ENCODE measurements at places on chromosomes 13 and 19.

- no peak for DNase-seq
These were observed 4.7 kb downstream of the PTBP1 start for GRCh38 chr19:801861-802497.

DNA sequence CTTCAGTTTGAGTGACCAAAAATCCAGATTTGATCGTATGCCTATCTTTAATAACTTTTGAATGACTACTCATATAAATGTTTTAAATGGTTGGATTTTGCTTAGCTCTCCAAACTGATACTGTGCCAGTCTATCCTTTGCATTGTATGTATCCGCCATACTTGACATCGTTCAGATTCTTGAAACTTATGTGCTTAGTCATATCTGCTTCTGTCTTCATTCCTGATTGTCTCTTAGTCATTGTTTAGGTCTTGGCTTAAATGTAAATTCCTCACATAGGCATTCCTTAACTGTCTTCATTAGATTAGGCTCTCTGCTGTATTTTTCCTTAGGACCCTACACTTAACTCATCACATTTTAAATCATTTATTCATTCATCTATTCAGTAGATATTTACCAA, 126.0 kb downstream of the PCCA start:
- DNase-seq, result no peak

GRCh38 chr19:35224681-35225571, 3.6 kb downstream of the FAM187B start:
- DNase-seq, result no peak

GRCh38 chr13:36428086-36428485, 4.2 kb upstream of the CCNA1 start:
- no peak for DNase-seq

DNA sequence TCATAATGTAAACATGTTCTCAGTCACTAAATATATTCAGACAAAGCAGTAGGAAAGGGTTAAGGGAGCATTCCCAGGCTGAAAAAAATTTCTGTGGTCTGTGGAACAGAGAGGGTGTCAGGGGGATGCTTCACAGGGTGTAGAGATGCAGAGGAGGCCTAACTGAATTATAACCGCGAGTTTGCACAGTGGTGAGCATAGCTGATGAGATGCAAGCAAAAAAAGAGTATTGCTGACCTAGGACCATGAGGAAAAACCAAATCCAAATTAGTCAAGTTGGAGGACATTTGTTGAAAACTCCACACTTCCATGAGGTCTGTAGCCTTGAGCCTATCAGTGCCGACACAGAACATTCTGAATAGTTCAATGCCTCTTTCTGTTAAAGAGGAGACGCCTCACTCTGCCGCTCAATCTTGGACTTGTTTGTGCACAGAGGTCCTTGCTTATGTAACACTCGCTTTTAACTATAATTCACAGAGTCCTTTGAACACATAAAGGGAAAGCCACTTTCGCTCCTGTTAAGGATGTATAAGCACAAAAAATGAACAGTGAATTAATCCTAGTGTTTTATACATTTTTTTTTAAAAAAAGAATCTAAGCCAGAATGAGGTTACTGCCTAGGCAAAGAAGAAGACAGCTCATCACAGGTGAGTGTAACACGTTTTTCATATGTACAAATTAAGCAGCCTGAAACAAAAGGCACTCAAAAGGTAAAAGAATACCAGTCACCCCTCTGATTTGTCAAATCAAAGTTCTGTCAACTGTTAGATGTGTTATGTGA, 25.8 kb upstream of the INTS6 start:
- no peak for DNase-seq

DNA sequence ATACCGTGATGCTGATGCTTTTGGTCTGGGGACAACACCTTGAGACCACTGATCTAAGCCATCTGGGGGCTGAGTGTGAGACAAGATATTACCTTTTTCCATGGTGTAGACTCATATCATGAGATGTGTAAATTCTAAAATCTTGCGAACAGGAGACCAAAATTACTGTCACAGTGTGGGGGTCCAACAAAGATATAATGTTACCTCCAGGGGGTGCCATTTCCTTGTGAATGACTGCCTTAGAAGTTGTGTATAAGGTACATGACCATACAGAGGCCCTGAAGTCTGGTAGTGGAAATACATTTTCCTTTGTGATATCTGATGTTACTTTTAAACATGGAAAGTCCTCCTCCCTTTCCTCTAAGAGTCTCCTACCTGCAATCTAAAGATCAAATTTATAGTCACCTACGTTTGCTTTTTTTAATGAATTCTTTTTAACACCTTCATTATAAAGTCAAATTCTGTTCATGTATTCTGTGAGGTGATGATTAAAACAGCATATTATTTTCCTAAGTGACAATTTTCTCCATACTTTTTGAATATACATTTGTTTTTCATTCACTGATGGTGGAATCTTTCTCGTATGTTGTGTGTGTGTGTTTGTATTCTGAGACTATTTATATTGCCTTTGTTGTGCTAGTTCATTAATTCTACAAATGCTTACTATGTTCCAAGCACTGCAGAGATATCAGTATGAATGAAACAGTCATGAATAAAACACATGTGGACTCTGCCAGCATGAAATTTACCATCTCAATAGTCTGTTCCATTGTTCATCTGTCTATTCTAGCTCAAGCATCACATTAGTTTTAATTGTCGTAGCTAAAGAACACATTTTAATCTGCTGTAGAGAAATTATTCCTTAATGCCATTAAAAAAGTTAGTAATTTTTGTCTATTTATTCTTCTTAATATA, 113.7 kb downstream of the RFC3 start:
- DNase-seq, result no peak

DNA sequence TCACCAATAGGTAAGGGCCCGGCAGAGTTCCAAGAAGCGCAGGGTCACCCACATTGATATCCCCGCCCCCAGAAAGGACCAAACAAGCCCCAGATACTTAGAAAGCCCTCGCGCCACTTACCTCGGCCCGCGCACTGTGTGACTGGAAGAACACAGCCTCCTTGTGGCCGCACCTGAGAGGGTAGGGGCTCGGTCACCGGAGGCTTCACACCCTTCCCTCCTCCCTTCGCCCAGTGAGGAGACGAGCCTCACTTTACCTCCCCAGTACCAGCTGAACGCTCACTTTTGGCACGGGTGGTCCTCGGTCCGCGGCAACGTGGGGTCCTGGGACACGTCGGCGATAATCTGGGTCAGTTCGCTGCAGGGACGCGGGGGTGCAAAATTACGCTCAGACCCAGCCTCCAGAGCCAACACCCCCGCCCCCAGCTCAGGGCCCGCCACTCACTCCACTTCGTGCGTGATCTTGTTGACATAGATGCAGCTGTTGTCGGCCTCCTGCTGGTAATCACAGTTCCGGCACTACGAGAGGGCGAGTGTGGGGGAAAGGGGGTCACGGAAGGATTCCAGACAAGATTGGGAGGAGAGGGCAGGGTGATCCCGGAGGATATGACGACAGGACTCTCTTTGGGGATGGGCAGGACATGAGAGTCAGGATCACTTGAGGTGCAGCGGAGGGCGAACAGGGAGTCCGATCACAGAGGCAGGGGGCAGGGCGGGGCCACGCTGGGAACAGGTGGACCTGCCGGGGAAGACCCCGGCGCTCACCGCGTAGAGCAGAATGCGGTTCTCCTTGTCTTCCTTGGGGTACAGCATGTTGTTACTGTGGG, 568 bp downstream of the POLR2I start:
- DNase-seq, result no peak

- DNase-seq, result no peak
These were observed 56.8 kb upstream of the TNFRSF19 start for GRCh38 chr13:23513455-23513854.

- DNase-seq, result no peak
These were observed 35.2 kb downstream of the MBNL2 start for GRCh38 chr13:97257228-97257755.

- DNase-seq, result no peak
These were observed at the start of gene CACNA1A for GRCh38 chr19:13506471-13506820. CACNA1A (minus strand) TSS chr19:13506479; CDS start chr19:13506224, 255 bp downstream.

GRCh38 chr13:88976466-88976865, 1305.3 kb downstream of the SLITRK5 start:
- no peak for DNase-seq

DNA sequence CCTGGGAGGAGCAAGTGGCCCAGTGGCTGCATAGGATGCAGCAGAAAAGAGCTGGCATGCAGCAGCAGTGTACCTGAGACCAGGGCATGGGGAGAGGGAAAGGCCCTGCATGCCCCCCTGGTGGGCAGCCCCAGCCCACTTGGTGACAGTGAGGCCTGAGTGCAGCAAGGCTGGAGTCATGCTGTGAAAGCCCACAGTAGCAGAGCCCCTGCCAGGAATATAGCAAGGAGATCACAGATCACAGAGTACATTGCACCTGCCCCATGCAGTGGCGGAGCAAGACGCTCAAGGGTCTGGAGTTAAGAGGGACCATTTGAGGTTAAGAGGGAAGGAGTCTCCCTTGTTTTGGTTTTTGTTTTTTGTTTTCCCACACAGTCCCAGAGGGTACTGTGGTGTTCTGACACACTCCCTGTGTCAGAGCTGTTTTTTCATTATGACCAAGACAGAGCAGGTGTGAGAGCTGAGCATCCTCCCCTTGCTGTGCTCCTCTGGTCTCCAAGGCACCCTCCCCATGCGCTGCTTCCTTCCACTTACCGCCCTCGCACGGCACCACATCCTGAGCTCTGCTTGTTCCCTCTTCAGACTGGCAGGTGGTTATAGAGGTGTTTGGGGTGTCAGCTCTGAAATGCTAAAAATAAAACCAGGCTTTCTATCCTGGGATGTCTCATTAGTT, 85.0 kb upstream of the UBL3 start:
- peak; percentile 56 for DNase-seq

GRCh38 chr19:41707871-41708371, 505 bp upstream of the CEACAM5 start:
- no peak for DNase-seq

DNA sequence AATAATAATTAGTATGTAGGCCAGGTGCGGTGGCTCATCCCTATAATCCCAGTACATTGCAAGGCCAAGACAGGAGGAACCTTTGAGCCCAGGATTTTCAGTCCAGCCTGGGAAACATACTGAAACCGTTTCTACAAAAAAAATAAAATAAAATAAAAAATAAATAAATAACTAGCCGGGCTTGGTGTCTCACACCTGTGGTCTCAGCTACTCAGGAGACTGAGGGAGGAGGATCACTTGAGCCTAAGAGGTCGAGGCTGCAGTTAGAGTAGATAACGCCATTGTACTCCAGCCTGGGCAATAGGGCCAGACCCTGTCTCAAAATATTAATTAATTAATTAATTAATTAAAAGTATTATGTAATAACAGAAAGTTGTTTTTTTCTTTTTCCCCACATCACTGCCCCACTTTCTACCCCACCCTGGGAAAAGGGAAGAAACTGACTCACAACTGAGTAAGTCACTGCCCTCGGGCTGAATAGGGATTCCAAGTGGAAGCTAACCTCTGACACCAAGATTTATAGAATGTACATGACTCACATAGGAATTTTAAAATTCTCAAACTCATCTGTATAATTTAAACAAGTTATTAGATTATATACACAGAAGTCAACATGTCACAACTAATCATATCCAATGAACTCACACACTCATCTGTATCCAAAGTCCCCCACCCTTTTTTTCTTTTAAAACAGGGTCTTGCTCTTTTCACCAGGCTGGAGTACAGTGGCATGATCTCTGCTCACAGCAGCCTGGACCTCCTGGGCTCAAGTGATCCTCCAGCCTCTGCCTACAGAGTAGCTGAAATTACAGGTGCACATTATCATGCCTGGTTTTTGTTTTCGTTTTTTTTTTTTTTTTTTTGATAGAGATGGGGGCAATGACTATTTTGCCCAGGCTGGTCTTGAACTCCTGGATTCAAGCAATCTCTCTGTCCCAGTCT, 12.5 kb downstream of the ZNF611 start:
- no peak for DNase-seq

- DNase-seq, result no peak
These were observed 20.1 kb downstream of the RASL11A start for GRCh38 chr13:27290715-27291114.

GRCh38 chr19:46720503-46721239, 3.8 kb upstream of the PRKD2 start:
- DNase-seq, result no peak

GRCh38 chr19:44653977-44654774, 10.5 kb downstream of the PVR start:
- no peak for DNase-seq

- no peak for DNase-seq
These were observed 15.9 kb upstream of the ATF5 start for GRCh38 chr19:49912965-49913685.

- no peak for DNase-seq
These were observed 87.6 kb downstream of the RNF17 start for GRCh38 chr13:24851546-24851945.

- DNase-seq, result no peak
These were observed 575.6 kb downstream of the DIAPH3 start for GRCh38 chr13:59587971-59588716.

- DNase-seq, result no peak
These were observed 196.0 kb upstream of the GPR12 start for GRCh38 chr13:26956522-26957142.

DNA sequence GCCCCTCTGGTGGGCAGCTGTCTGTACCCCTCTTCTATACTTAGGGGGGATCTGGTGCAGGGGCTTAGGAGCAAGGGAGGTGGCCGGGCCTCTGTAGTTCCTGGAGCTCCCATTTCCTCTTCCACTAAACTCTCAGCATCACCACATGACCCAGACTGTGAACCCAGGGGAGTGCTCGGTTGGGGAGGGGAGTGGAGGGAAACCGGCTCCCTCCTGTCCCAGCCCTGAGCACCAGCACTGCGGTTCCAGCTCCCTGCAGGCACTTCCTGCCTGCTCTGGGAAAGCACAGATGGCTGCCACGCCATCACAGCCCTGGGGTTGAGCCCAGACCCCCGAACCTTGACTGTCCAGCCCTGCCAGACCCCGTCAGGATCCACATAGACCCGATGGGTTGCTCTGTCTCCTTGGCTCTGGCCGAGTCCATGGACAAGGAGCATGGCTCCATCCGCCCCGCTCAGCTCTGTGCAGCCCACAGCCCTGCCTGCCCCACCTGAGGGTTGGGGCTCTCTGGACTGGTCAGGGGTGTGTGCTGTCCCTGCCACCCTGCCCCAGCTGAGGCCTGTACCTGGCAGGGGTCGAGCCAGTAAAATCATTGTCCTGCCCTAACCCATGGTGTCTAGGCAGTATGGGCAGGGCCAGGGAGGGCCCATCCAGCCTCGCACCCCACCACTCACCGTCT, 36.0 kb upstream of the SLC7A10 start:
- DNase-seq, result no peak

GRCh38 chr13:94641409-94641941, 39.8 kb downstream of the GPR180 start:
- DNase-seq, result peak; percentile 70

- no peak for DNase-seq
These were observed 26.3 kb downstream of the CKM start for GRCh38 chr19:45296355-45296754.

- DNase-seq, result no peak
These were observed 121.3 kb downstream of the KCTD12 start for GRCh38 chr13:76764916-76765315.

GRCh38 chr13:51347099-51347498, 7.6 kb downstream of the SERPINE3 start:
- no peak for DNase-seq

- no peak for DNase-seq
These were observed 379.9 kb downstream of the LIG4 start for GRCh38 chr13:107835339-107836018.

GRCh38 chr13:110499621-110500281, 61.8 kb downstream of the RAB20 start:
- peak; percentile 95 for DNase-seq

Data from NCI-H187 (cell line).